ENCODE measurements at places on chromosomes 1 and 21.

DNA sequence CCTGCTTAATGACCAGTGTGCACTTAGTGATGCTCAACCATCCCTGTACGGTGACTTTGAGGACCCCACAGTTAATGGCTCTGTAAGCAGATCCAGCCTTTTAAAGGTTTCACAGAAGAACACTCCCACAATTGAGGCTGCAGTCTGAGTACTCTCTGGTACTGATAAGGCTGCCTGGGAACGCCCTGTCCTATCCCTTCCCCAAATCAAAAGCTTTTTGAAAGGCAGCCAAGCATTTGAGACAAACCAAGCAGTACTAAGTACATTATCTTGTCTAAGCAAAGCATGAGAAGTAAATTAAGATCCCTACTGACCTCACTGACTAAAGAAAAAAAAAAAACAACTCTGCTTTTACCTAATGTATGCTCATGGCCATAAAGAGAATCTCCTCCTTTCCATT lies 60.7 kb downstream of the SH3GLB1 start:
- peak; percentile 8 for DNase-seq

GRCh38 chr21:42575111-42575510 lies 61.5 kb downstream of the SLC37A1 start:
- no peak for DNase-seq

DNA sequence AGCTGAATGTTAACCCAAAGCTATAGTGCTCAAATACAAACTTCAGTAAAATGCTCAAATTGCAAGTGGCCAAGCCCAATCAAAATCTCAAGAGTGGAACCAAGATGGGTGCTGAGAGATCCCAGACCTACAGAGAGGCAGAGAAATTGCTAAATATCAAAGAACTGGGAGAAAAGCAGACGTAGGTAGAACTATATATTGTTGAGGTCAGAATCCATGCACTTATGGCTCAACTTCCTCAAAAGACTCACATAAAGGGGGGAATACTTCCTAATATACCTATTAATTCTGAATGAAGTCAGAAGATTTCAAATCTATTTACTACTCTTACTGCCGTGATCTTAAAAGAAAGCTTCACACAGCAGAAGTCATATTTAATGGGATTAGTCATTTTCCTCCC lies 65.2 kb downstream of the PUM1 start:
- no peak for DNase-seq

DNA sequence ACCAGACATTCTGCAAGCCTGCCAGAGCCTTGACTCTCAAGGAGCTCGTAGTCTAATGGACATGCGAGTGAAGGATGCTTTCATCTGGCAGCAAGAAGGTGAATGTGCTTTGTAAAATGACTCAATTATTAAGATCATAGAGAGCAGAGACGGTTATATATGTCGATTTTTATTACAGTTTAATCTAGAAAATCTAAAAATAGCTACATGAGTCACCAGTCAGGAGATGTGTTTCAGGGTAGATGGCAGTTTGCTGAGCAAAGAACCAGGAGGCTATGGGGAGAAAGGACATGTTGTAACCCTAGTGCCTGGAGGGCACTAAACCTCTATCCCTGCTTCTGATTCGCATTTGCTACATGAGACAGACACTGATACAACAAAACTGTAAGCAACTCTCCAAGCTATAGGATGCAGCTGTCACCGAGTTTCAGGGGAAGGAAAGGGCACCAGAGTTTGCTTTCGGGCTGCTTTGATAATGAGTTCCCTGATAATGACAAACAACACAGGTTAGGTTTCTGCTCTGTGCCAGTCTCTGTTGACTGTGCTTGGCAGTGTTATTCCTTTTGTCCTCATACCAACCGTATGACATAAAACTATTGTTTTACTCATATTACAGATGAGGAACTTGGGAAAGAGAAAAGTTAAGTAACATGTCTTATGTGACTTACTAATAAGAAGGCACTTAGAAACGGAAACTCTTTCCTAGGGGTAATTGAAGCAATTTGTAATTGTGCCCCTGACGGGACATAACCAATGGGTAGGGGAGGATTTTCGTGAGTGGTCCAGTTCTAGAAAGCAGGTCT lies 43.2 kb downstream of the C1orf198 start:
- peak; percentile 22 for DNase-seq

- peak; percentile 15 for DNase-seq
These were observed 4.1 kb upstream of the IRF2BP2 start for GRCh38 chr1:234614081-234614489.

- DNase-seq = peak; percentile 90
These were observed 221.3 kb downstream of the MRPL39 start for GRCh38 chr21:25385911-25386474.

GRCh38 chr1:89659322-89660081 lies 26.6 kb downstream of the LRRC8C start:
- DNase-seq = no peak

GRCh38 chr1:190373705-190374336 lies 103.8 kb downstream of the BRINP3 start:
- no peak for DNase-seq

DNA sequence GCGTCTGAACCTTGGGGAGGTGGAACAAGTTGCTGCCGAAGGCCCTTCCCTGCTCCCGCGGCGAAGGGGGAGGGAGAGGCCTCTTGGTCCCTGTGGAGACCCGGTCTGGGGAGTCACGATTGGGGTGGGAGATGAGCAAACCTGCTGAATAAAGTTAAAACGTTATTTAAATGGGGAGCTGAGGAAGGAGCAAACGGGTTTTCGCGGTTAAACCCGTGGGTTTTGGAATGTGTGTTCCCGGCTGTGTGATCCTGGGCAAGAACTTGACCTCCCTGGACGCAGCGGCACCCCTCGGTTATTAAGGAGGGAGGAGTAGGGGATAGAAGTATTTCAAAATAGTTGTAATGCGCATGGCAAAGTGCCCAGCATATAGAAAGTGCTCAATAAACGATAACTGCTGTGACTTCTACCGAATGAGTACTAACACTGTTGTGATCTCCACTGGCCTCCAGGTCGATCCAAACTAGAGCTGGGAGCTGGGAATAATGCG lies 3.4 kb downstream of the FAM110D start:
- no peak for DNase-seq

DNA sequence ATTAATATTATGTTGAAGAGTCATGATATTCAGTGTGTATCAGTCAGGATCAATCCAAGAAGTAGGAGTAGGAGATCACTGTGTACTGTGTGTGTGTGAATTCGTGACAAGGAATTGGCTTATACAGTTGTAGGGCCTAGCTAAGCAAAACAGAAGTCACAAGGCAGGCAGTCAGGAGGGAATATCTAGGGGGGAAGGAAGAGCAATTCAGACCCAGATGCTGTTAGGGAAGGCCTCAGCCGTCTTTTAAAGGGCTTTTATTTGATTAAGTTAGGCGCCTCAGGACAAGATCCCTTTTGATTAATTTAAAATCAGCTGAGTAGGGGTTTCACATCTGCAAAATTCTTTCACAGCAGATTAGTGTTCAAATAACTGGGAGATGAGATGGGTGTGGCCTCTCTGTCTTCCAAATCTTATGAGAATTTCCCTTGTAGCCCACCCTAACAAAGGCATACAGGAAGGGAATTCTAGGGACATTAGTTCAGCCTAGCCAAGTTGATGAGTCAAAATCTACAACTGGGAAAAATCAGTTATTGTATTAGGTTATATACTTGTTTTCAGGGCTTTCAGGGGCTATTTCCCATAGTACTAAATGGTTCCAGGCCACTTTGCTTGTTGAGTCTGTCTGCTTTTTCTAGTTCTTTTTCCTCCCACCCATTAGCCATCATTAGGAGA lies 47.4 kb downstream of the ALG6 start:
- DNase-seq = no peak

DNA sequence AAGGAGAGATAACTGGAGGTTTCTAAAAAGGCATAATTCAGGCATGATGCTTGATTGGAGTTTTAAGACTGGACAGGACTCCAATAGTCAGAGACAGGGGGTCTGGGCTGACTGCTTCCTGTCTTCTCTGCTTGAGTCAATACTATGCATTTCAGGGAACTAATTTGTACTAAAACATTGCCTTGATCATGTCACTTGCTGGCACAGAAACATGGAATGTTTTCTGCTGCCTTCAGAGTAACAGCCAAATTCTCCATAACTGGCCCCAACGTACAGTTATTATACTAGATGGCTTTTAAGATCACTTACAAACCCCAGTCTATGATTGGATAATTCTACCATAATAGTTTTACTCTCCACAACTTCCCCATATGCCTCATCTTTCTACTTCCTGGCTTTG lies 247.0 kb downstream of the DNM3 start:
- no peak for DNase-seq

DNA sequence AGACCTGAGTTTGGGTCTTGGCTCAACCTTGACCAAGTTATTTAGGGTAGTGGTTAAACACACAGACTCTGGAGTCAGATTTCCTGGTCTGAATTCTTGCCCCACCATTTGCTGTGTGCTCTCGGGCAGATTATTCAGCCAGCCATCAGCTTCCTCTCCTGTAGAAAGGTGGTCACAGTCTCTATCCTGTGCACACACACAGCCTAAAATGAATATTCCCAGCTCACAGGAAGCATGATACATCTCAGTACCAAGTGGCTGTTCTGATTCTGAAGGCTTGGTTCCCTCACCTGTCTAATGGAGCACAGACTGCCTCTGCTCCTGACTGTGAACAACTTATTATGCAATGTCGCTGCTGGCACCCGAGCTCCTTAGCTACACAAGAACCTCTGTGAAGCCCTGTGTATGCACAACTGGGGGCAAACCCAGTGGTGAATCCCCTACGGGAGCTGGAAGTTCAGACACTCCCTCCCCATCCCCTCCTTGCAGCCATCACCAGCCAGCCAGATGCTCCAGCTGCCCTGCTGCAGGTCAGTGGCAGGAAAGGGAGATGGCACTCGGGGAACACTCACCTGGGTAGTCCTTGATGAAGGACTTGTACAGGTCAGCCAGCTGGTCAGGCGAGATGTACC lies 13.7 kb downstream of the ENO1 start:
- no peak for DNase-seq

DNA sequence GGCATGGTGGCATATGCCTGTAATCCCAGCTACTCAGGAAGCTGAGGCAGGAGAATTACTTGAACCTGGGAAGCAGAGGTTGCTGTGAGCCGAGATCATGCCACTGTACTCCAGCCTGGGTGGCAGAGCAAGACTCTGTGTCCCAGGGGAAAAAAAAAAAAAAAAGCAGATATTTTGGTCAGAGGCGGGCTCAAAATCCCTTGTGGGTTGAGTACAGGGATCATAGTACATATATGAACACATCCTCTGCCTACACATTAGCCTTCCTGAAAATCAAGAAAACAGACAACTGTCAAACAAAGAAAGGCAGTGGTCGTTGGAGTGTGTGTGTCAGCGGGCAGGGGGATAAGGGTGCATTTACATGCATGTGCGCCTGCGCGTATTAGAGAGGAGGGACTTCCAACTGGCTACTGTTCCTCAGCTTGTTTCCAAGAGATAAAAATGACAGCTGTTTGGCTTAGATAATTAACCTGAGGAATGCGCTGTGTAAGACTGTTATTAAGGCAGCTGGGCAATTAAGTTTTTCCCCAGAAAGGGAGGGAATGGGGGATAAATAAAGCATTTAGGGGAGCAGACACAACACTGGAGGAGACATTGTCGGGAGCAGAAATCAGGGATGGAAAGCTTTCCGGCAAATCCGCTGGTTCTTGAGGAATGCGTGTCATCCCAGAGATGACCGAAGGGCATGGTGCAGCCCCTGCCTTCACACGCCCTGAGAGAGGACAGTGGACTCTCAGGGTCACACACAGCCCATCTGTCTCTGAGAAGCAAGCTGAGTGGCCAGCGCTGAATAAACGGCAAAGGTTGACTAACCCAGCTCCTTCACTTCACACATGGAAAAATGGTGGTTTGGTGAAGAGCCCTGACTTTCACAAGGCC lies 6.4 kb downstream of the LAMB3 start:
- DNase-seq = peak; percentile 52

- DNase-seq = no peak
These were observed 2.8 kb upstream of the SEC22B start for GRCh38 chr1:120178799-120179756.

GRCh38 chr21:14538483-14538882 lies 7.6 kb downstream of the SAMSN1 start:
- DNase-seq = no peak

- no peak for DNase-seq
These were observed 452.3 kb upstream of the ADAMTS5 start for GRCh38 chr21:27419153-27419552.

GRCh38 chr1:206892351-206892984 lies 4.8 kb upstream of the IL24 start:
- DNase-seq = no peak

DNA sequence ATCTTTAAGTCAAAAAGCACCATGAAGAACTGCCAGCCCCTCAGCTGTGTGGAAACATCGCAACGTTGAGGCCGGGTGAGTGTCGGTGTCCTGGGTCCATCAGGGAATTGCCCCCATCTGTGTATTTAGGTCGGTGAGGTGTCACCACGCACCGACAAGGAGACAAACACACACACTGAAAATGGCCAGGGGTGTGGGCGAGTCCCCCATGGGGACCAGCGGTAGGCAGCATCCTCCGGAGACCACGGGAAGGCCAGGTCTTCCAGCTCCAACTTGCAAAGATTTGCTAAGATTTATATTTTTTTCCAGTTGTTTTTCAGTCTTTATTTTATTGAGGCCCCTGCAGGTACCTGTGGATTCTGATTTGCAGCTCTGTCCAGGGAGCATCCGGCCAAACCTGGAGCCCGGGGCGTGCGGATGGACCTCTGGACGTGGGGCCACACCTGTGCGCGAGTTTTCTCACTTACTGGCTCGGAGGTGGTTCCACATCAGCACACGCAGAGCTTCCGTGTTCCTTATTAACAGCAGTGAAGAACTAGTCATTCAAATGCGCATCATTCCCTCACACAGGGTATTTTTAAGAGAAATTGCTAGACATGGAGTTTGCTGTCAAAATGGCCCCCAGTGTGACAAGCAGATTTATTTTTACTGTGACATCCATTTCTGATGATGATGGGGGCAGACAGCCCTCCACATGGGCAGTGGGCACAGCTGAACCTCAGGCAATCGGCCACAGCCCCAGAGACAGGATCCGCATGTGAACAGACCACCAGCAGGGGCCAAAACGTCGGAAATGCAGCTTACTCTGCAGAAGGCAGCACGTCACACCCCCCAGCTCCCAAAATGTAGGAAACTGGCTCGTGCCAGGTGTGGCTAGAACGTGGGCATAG lies 17.2 kb upstream of the SLC19A1 start:
- DNase-seq = no peak
